ENCODE measurements at places on chromosomes 7 and 10.

DNA sequence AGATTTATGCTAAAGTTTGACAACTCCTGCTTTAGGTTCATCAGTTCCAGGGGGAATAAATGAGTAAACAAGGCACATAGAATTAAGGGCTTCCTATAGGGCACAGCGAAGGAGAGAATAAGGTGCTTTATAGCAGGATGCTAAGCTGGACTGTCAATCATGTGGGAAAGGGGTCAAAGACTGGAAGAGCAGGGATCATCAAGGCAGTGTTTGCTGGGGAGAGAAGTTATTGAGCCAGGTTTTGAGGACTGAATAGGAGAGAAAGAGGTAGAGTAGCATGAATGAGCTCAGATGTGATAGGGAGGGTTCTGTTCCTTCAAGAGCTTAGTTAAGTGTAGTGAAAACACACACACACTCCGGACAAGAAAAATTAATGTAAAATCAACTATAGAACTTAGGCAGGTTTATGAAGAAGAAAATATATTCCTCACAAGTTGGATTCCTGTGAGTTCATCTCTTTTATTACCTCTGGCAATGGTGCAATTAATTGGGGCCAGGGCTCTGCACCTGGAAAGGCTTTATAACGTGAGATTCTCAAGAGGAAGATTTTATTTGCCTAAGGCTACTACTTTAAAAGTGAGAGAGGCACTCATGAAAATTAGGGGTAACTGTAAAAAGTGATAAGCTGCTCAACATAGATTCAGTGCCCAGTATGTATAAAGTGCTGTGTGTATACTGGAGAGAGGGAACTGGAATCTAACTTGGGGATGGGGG, 222.4 kb downstream of the AUTS2 start:
- no peak for DNase-seq

- DNase-seq = no peak
These were observed 179.9 kb downstream of the RTKN2 start for GRCh38 chr10:62088786-62089185.

DNA sequence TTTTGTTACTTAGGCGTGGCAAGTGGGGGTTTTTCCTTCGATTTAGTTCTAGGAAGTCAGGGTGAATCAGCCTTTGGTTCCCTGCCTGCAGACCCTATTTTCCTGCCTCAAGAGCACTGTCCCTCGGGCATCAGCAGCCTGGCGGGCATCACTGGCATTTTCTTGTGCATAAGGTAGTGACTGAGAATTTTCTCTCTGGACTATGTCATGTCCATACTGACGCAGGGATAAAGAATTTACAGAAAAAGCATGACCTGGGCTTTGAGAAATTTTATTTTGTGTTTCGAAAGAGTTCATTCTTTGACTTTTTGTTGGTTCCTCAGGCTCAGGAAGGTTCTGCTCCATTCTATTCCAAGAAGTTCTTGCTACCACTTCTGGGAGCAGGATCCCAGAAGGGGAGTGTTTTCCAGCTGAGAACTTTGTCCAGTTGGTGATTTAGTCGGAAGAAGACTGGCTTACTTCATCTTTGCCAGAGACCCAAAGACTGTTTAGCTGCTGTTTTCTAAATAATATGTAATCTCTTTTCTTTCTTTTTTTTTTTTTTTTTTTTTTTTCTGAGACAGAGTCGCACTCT, 213.9 kb upstream of the SH2B2 start:
- no peak for DNase-seq

GRCh38 chr10:86375204-86375603, 8.6 kb upstream of the GRID1 start:
- DNase-seq = no peak

DNA sequence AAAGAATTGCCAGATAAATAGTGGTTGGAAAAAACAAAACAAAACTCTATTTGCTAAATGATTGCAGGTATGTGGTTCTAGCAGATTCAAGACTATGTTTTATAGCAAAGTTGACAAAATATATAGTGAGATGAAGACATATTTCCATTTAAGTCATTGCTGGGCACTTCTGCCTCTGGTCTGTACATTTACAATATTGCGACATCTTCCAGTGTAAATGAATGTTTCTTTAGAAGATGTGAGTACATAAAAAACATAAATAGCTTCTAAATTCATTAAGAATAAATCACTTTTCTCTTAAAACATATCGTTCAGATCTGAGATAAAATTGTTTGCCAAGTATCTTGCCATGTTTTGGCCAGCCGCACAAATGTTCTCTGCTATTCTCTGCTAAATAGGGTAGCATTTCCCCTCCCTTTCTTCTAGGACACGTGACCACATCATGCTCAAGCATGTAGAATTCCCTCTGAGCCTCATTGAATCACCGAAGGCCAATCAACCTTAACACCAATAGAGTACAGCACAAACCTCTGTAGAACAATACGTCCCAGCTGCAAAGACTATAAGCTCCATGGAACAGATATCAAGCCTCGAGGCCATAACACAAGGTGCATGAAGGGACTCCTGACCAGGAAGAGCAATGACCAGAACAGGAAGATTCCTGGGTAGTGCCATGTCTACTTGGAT, 1173.3 kb downstream of the GATA3 start:
- DNase-seq = no peak

DNA sequence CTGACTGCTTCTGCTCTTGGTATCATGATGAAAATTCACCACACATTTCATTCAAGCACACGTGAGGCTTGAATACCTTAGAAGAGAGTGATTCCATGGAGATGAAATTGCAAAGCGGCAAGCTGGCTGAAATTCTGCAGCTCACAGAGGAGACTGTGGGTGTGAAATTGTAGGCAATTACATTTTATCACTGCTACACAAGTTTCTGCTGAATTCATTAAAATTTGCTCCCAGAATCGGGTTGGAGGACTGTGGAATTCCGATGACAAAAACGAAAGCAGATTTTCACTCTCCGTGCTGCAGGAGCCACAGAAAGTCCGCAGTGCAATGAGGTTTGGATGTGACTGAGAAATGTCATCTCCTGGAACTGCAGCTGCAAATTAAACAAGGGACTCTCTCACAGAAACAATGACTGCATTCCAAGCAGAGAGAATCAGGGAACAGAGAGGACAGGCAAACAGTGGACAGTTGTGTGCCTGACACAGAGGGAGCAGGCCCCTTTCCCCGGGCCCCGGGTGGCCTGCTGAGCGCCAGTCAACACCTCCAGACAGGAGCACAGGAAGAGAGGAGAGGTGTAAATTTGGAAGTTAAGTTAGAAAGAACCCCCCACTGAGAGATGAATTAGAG, 109.1 kb downstream of the C10orf90 start:
- DNase-seq = no peak
